NCI-H2107 (cell line): ENCODE measurements at places on chromosomes 1 and 21.

DNA sequence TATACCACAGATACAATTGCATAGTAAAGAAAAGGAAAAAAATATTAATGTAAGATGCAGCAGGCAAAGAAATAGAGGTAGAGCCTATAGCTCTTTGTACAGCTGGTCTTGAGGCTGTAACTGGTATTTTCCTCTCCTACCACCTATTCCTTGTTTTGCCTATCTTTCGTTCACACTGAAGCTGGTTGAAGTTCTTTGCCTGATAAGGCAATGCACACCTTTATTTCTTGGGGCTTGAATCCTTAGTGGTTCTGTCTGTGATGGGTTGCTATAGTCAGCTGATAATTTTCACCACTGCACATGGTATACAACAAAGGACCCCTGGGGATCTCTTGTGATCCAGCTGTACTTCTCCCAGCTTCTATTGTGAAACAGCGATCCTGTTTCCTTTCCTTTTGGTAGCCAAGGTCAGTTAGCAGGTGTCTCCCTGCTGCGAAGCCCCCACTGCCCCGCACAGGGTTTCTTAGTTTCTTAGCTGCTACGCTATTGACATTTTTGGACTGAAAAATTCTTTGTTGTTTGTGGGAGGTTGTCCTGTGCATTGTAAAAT lies 9.9 kb upstream of the TSNAX start:
- DNase-seq, result peak; percentile 33

- DNase-seq, result no peak
These were observed 19.1 kb downstream of the DIP2A start for GRCh38 chr21:46477765-46478164.

- DNase-seq, result no peak
These were observed 227.1 kb downstream of the DUSP10 start for GRCh38 chr1:221514806-221515205.

DNA sequence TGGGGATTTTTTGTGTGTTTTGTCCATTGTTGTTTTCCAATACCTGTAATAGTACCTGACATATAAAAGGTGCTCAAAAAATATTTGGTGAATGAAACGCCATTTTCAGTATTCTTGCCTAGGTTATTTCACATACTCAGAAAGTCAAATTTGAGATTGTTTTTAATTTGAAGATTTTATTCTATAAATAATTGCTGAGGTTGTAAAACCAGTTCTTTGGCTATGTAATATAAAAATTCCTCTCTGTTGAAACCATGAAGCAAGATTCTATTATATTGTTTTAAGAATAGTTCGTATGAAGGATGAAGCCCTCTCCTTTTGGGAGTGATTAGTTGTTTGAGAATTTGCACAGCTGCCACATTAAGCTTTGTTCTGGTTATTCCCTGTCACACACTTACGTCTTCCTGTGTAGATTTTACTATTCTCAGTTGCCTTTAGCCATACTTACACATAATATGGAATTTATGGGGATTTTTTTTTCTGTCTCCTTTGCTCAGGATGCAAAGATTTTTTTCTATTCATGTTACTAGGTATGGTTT lies 60.2 kb upstream of the MPC2 start:
- no peak for DNase-seq

DNA sequence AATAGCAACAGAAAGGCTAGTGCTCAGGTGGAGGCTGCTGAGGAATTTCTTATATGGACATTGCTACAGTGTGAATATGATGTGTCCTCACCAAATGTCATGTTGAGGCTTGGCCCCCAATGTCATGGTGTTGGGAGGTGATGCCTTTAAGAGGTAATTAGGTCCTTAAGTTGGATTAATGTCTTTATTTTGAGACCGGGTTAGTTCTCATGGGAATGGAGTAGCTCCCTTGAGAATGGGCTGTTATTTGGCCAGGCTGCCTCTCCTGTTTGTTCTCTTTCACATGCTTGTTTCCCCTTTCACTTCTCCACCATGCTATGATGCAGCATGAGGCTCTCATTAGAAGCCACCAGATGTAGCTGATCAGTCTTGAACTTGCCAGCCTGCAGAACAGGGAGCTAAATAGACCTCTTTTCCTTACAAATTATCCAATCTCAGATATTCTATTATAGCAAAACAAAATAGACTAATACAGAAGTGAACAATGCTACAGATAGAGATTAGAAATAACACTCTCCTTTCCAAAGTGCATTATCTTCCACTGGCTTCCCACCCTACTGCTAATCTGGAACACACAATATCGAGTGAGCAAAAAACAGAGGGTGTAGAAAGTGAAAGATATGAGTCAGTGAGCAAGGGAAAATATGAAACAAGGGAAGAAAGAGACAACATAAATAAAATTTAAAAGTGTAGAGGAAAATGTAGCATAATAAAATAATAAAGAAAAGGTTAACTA lies 160.2 kb downstream of the NTMT2 start:
- DNase-seq, result no peak

DNA sequence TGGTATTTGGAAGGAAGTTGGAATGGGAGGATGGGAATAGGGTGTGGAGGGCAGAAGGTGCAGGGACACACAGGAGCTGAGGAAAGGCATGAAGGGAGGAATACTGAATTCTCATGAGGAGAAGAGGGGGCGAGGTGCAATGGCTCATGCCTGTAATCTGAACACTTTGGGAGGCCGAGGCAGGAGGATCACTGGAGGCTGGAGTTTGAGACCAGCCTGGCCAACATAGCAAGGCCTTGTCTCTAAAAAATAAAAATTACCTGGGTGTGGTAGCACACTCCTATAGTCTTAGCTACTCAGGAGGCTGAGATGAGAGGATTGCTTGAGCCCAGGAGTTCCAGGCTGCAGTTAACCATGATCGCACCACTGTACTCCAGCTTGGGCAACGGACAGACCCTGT lies 117.3 kb downstream of the DTL start:
- DNase-seq, result no peak

GRCh38 chr21:21688889-21689288 lies 690.7 kb downstream of the NCAM2 start:
- no peak for DNase-seq

DNA sequence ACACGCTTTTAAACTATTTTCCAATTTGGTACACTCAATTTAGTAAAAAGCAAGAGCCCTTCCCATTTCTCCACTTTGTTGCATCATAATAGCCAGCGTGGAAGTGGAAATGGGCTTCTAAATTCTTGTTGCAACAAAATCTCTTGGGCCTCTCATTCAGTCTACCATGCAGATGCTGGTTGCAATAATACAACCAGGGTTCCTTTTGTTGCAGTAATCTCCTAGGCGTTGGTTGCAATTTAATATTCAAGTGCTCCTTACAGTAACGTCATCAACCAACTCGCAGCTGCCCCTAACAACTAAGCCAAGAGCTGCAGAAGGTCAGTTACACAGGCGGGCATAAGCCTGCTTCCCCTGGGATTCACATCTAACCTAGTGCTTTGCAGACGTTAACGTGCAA lies 2.7 kb upstream of the HDGF start:
- peak; percentile 83 for DNase-seq

GRCh38 chr1:29969576-29969975 lies 733.3 kb downstream of the PTPRU start:
- no peak for DNase-seq

DNA sequence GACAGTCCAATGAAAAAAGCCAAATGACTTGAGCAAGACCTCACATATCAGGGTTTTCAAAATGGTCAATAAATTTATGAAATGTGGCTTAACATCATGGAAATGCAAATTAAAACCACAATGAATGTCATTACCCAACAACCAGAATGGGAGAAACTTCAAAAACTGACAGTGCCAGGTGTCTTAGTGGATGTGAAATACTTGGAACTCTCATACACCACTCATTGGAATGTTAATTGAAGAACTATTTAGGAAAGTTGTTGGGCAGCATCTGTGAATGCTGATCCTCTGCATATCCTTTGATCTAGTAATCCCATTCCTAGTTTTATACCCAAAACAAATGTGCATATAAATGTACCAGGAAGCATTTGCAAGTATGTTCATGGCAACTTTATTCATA lies 19.2 kb upstream of the BACH1 start:
- DNase-seq, result no peak

GRCh38 chr21:36701756-36702621 lies 3.1 kb downstream of the SIM2 start:
- DNase-seq, result no peak

- DNase-seq, result no peak
These were observed 48.6 kb downstream of the TSNAX start for GRCh38 chr1:231576804-231577718.

DNA sequence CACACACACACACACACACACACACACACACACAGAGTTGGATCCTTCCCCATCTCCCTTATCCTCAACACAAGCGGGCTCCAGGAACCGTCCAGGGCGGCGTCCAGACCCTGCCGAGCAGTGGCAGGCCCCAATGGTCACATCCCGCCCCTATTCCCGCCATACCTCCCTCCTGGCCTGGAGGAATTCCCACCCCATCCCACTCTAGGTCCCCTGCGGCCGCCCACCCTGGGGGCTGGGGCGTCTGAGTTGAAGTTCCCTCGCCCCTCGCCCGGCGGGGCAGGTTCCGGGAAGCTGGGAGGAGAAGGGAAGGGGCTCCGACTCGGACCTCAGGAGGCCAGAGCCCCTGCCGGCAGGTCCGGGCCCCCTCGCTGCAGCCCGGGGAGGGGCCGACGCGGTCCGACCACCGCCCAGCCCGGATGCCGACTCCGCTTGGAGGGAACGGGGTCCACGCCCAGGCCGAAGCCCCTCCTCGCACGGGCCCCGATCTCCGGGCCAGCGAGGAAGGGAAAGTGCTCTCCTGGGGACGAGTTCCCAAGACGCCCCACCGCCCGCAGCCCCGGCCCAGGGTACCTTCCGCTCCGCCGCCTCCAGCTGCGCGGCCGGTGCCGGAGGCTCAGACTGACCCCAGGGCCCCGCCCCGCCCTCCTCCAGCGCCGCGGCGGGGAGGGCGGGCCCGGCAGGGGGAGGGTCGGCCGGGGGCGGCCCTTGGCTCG lies at the start of gene RHOC:
RHOC (minus strand) TSS at position 623 of the 716 bp plus-strand sequence. CDS start 3,328 bp downstream, outside the sequence.
- DNase-seq, result no peak

DNA sequence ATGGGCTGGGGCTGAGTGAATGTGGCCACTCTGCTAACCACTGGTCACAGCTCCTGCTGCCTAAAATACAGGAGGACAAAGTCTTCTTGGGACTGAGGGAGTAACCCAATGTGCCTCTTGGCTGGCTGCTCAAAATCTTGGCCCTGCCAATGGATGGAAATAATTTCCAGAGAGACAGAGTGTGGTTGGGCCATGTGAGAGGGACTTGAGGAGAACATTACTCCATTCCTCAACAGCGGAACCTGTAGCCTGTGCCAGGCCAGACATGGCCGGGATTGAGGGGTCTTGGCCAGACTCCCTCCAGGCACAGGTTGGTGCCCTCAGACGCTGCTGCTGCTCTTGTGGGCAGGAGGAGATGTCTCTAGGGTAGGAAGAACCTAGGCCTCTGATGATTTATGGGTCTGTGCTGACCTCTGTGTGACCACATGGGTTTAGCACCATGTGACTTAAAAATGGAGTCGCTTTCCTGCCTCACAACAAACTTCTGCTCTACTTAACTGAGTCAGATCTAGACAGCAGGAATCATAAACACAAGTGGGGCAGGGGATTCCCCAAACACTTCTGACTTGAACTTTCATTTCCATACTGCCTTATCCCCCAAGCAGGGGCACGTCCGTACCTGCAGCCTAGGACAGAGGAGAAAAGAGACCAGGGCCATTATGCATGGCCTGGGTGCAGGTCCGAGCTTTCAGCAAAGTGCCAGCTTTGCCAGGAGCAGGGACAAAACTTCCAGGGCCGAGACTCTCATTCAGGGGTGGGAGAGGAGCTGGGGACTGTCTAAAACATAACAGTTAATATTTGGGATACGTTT lies 79.2 kb downstream of the CD34 start:
- no peak for DNase-seq

DNA sequence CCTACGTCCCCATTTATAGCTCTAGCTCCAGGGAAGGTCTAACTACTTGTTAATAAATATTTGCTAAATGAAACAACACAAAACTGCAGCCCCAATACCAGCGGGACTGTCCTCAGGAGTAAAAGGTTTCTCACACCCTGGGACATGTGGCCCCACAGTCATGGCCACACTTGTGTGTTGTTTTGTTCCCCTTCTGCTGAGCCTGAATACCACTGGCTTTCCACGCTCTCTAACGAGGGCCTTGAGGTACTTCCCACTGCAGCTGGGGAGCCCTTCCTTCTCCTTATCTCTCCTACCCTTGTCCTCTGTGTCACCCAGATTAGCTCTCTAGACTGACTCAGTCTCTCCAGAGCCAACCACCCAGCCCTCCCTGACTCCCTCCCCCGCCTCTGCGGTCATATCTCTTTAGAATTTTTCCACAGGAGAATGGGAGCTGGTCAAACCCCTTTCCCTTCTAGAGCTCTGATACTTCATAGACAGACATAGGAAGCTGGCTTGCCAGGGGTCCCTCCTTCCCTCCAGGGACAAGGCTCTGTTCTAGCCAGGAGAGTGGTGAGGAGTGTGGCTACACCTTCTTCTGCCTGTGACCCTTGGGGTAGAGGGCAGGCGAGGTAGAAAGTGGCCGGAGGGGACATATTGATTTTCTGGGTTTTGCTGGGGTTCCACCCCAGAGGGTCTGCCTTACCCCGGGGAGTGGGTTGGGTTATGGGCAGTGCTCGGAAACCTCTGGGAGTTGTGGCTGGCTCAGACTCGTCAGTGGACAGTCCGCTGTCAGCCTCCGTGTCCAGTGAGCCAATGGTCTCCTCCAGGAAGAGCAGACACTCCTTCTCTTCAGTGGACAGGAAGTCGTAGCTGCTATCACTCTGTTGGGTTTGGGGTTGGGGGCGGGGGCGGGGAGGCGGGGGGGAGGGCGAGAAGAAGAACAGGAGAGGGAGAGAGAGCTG lies 8.1 kb downstream of the C1orf116 start:
- no peak for DNase-seq

DNA sequence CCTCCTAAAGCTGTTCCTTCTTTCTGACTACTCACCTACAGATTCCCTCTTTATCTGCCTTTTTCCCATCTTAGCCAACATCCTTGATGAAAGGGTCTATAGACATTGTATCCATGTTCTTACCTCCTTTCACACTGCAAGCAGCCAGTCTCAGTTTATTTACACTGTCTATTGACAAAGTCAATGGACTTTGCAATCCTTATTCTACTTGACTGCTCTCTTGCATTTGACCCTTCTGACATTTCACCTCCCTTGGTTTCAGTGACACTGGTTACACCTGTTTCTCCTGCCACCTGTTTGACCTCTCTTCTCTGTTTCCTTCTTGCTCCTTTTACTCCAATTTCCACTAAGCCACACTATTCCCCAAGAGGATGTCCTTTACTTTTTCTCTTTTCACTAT lies 224.0 kb upstream of the SNX7 start:
- no peak for DNase-seq

GRCh38 chr1:46394108-46394871 lies at the start of gene FAAH:
Gene FAAH, plus strand, starts transcription at chr1:46394317. Its CDS starts 32 bp downstream, at chr1:46394349.
- DNase-seq, result no peak
